GM23248 (cell line): ENCODE measurements at places on chromosomes 11 and 22.

GRCh38 chr11:5042091-5042490 lies 4.2 kb upstream of the OR52J3 start:
- peak; percentile 13 for DNase-seq

GRCh38 chr11:130390071-130390758 lies 38.2 kb downstream of the ADAMTS8 start:
- DNase-seq = peak; percentile 85

DNA sequence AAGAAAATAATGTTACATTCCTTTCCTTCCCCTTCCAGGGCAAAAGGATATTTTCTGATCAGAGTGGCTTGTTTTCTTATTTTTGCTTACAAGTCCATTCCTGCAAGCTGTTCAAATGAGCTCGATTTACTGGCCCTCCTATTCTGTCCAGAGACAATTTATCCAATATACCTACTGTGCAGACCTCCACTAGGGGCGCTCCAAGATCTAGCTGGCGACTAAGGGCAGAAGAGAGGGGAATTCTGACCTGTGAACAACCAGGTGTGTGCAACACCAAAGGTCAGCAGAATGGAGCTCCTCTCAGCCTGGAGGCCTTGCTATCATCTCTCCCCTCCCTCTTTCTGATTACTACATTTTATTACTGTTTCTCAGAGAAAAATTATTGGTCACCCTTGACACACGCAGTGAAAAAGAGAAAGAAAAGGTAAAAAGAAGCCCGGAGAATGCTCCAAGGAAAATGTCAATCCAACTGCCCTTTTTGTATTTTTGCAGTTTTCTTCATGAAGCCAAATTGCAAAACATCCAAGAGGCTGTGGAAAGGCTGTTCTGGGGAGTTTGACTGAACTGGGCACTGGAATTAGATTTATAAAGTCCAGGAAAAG lies 3.2 kb downstream of the SEZ6L start:
- peak; percentile 52 for DNase-seq

GRCh38 chr11:64876229-64876750 lies 2.1 kb downstream of the EHD1 start:
- DNase-seq = peak; percentile 43

DNA sequence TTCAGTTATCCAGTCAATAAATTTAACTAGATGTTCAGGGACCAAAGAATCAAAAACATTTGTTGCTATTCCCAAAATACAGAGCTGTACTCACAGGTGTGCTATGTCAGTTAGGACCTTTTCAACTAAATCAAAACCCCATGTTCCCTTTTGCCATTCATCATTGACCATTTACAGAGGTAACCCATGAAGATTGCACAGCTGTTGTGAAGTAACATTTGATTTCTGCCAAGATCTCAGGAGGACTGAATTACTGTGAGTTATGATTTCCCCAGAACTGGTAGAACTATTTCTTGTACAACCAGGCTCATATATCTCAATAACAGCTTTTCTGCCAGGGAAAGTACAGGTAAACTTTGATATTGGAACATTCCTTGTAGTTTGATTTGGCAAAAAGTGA lies 131.1 kb upstream of the FIBIN start:
- no peak for DNase-seq

GRCh38 chr22:36912694-36913426 lies 568 bp upstream of the CSF2RB start:
- no peak for DNase-seq

- DNase-seq = peak; percentile 55
Observed at GRCh38 chr11:95908826-95909225, 15.1 kb downstream of the MTMR2 start.

DNA sequence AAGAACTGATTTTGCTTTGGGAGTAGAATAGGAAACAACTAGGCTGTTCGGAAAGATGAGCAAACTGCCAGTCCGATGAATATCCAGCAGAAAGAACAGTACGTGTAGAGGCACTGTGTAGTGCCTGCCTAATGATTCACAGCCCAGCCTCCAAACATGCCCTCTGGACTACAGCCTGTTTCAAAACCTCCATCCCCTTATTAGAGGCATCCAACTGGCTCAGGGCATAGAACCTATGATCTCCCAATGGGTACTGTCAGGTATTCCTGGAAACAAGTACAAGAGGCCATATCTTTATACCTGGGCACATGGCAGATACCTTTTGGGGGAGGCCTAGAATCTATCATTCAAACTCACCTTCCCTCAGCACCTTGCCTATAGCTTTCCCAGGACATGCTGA lies 4.9 kb downstream of the RRP8 start:
- DNase-seq = no peak

- DNase-seq = peak; percentile 16
Observed at GRCh38 chr11:31160504-31161422, 208.8 kb downstream of the DCDC1 start.

DNA sequence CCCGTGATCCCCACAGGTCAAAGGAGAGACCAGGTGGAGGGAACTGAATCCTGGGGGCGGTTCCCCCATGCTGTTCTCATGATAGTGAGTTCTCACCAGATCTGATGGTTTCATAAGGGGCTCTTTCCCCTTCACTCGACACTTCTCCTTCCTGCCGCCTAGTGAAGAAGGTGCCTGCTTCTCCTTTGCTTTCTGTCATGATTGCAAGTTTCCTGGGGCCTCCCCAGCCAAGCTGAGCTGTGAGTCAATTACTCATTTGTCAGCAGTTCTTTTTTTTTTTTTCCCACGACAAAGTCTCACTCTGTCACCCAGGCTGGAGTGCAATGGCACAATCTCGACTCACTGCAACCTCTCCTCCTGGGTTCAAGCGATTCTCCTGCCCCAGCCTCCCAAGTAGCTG lies 1530.4 kb downstream of the BRD1 start:
- no peak for DNase-seq

- DNase-seq = peak; percentile 2
Observed at GRCh38 chr11:132862137-132862536, 670.2 kb downstream of the OPCML start.

- no peak for DNase-seq
Observed at GRCh38 chr22:41250127-41250526, 9.4 kb upstream of the CHADL start.

DNA sequence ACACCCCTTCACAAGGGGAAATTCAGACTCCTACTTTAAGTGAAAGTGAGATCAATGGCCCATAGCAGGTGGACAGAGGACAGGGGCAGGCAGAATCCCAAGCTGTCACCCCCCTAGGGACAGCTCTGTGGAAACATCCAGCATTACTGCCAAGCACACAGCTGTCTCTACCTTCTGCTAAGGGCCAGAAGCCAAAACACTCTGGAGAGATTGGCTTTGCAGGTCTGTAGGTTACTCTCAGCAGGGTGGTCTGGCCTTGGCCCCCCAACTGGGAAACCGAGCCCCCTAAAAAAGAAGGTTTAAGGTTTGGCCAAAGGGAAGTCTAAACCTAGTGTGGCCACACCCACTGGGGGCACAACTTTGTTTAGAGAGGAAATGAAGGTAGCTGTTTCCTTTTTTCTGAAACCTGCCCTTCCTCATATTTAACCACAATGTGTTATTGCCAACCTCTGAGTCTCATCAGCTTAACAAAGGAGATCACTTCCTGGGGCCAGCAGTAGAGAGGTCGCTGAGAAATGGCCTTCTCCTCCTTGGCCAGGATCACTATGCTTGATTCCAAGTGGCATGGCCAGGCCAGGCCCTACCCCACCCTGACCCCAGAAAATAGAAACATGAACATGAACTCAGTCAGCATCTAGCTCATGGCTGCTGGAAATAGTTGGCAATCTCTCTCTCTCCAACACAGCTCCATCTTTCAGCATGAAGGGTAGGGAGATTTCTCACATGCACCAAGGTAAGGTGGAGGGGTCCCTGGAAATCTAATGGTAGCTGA lies 25.9 kb upstream of the SCARF2 start:
- DNase-seq = no peak

DNA sequence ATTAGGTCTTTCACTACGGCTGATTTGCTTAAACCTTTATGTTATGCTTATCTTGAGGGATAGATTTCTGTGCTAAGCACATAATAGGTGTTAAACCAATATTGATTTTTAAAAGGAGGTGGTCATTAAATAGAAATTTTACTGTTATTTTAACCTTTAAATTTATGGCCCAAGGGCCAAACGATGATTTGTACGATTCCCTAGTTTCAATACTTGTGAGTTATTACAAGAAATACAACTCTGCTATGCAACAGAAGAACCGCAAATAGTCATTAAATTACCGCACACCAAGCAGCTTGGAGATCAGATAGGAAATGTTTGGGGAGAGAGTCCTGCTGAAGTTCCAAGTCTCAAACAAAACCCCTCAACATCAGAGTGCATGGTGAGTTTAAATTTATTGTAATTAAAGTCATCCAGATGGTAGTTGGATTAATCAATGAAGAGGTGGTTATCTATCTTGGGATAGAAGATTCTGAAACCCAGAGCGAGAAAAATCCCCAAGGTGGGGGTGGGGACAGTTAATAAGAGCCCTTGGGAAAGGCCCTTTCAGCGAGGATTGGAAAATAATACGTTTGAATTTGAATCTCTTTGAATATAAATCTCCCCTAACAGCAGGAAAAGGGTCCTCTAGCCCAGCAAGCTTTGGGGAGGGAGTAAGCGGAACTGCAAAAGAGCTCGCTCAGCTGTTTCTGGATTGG lies 805 bp upstream of the QSER1 start:
- peak; percentile 13 for DNase-seq

DNA sequence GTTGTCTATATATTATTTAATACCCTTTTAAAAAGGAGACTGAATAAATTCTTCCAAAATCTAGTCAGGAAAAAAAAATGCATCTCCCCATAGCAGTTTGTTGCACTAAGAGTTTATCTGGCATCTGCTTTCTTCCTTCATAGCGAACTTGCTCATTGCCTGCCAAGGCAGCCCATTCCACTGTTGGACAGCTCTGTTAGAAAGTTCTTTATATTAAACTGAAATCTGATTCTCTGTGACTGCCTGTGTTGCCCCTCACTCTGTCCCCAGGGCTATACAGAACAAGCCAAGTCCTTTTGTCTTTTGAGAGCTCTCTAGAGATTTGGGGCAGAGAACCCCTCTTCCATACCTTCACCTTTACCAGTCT lies 3.3 kb upstream of the CHRDL2 start:
- no peak for DNase-seq
